ENCODE measurements at places on chromosomes 1 and 21. TPM values are rescaled to one million over a fixed set of nuclear protein-coding genes. Genes with fewer than 3 reads are reported as not detected.

Gene DDR2
- 51.2 TPM for total RNA-seq

Gene KPRP
- total RNA-seq: not detected

Gene NAV1
- total RNA-seq: 22.9 TPM

Gene TMPRSS15
- total RNA-seq: 0.20 TPM

Gene MEGF6
- 121 TPM for total RNA-seq

GRCh38 chr1:74583397-74583796, 71.0 kb upstream of the LRRC53 start:
- DNase-seq: no peak

DNA sequence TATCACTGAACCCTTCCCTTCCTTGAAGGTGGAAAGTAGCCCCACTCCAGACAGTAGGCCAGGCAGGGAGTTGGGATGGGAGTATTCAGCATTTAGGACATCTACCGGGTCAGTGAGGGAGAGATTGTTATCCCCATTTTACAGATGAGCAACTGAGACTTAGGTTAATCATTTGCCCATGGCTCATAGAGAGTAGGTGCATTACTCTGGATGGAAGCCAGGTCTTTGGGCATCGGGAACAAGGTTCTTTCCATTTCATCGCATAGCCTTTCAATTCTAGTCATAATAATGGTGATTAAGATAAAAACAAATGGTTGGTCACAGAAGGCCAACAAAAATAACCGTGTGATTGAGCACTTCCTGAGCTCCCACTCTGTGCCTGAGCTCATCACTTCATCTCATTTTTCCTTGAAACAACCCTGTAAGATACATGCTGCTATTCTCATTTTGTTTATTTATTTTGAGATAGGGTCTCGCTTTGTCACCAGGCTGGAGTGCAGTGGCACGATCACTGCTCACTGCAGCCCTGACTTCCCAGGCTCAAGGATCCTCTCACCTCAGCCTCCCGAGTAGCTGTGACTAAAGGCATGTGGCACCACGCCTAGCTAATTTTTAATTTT, 64.8 kb downstream of the NAV1 start:
- peak; percentile 79 for DNase-seq

GRCh38 chr1:93575621-93576284, 105.9 kb downstream of the BCAR3 start:
- no peak for DNase-seq

DNA sequence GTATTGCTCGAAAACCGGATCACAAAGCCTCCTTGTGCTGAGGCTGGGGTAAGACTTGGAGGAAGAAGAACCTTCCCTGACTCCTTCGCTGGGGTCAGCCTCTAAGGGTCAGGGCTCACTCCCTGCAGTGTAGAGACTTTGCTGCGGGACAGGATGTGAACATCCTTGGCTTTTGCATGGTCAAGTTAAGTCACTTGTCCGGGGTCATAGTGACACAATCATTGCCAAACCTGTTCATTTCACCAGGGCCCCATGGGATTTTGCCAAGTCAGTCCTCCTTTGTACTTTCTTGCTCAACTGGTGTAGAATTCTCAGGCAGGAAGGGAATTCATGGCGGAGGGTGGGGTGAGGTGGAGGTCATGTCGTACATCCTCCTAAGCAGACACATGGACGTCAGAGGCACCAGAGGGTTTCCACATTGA, 24.7 kb upstream of the IL10 start:
- DNase-seq: no peak

- no peak for DNase-seq
Observed at GRCh38 chr1:56034847-56035481, 544.4 kb downstream of the PLPP3 start.

- DNase-seq: no peak
Observed at GRCh38 chr1:203701606-203702005, 63.4 kb upstream of the LAX1 start.

GRCh38 chr1:12467570-12468286, 150.3 kb downstream of the DHRS3 start:
- DNase-seq: no peak

DNA sequence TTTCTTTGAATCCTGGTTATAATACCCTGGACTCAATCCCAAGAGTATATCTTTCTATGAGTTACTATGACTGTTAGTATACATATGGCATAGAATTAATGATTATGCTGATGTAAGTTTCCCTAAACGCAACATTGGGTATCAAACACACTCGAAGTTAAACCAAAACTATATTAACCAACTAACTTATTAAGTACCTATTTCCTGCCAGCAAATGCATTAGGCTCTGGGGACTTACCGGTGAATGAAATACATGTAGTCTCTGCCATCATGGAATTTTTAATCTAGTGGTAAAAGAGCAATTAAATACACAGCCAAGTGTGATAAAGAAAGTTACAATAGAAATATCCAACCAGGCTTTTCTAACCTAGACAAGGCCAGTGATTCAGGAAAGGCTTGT, 193.6 kb upstream of the ADGRL2 start:
- no peak for DNase-seq

DNA sequence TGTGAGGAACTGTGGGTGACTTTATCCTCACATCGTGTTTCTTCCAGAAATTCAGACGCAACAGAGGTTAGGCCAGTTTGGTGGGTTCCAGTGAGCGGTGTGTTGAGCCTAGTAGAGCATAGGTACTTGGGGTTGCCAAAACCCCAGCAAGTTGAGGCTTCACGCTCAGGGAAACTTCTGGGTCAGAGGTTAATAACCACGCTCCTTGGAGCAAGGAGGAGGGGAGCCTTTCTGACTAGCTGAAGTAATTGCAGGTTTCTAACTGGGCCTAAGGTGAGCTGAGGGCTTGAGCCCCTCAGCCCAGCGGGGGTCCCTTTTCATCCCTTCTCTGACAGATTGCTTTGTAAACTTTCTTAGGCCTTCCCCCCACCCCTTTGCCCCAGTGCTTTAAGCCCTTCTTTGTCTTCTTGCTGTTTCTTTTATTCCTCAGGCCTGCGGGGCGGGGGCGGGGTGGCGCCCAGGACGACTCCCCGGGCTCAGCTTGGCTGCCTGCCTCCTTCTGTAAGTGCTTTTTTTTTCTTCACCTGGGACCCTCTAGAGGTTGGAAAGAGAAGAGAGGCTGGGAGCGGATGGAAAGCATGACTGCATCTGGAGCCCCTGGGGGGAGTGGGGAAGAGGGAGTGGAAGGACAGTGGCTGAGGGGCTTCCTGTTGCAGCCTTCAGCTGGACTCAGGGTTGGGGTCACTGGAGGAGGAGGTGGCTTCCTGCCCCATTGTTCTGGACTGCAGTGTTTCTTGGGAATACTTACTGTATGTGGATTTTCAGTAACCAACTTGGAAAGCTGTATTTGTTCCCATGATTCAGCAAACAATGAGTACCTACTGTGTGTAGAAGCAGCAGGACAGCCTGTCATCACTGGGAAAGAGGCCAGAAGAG, 1.3 kb upstream of the ZNF436 start:
- no peak for DNase-seq

All from MG63 (cell line).